SJCRH30 (cell line): ENCODE measurements at places on chromosomes 16 and 17. TPM values are rescaled to one million over a fixed set of nuclear protein-coding genes. Genes with fewer than 3 reads are reported as not detected.

The NEUROD2 gene
- 0.20 TPM in 1 of 2 replicates, not detected in the other for total RNA-seq

GRCh38 chr16:58236231-58236690 lies 38.4 kb upstream of the CSNK2A2 start:
- H3K27me3 ChIP-seq = 0 out of 2 replicates have a peak, but pooled peaks cover 9% of the 10 kb centered on the region
- no peak overlapping the region for H3K27ac ChIP-seq
- H3K4me3 ChIP-seq = peak overlapping the region; percentile 43

DNA sequence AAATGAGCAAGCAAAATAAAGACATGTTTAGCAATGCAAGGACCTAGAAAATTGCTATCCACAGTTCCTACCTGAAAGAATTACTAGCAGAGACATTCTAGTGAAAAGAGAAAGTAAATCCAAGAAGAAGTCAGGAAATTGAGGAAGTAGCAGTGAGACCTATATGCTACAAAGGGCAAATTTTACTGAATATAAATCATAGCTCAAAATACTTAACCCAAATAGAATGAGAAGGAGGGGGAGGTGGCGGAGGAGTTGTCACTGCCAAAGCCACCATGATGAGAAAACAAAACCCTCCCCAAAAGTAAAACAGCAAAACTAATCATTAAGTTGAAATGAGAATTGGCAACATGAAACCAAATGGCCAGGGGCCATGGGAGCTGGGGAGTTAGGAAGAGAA lies 39.3 kb downstream of the PITPNM3 start:
- no peaks in the 10 kb centered on the region for H3K27me3 ChIP-seq
- DNase-seq = no peak
- peaks cover 12% of the 10 kb centered on the region; the same call in 1 of the 2 replicates for H3K36me3 ChIP-seq
- no peak overlapping the region for H3K4me3 ChIP-seq
- H3K27ac ChIP-seq = no peak overlapping the region
- H3K4me1 ChIP-seq = no peaks in the 10 kb centered on the region

GRCh38 chr17:19426631-19427030 lies 15.6 kb downstream of the RNF112 start:
- H3K4me1 ChIP-seq = no peaks in the 10 kb centered on the region
- H3K27ac ChIP-seq = no peak overlapping the region
- H3K27me3 ChIP-seq = peaks cover 6% of the 10 kb centered on the region
- DNase-seq = no peak
- no peaks in the 10 kb centered on the region for H3K36me3 ChIP-seq

GRCh38 chr17:8310601-8311123 lies 621 bp downstream of the ARHGEF15 start:
- 0 out of 2 replicates have a peak, but pooled peaks cover 2% of the 10 kb centered on the region for H3K4me1 ChIP-seq
- H3K27me3 ChIP-seq = no peaks in the 10 kb centered on the region
- DNase-seq = no peak
- H3K27ac ChIP-seq = no peak overlapping the region
- no peaks in the 10 kb centered on the region for H3K36me3 ChIP-seq

The E4F1 gene
- 18.6 and 19.6 TPM in 2 replicates for total RNA-seq

DNA sequence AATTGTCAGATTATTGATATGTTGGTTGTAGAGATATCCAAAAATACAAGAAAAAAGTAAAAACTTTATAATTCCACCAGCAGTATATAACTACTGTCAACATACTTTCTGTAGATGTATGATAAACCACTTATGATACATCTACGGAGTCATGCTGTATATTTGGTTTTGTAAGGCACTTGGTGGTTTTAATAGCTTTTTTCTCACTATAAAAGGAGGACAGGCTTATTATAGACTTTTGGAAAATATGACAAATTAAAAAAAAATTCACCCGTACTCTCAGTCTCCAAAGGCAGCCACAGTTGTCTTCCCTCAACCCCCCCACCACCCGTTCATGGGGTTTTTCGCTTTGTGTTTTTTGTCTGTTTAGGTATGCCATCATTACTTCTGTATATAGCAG lies 14.8 kb downstream of the RAI1 start:
- DNase-seq = no peak
- peaks cover 44% of the 10 kb centered on the region for H3K4me1 ChIP-seq
- no peaks in the 10 kb centered on the region for H3K27me3 ChIP-seq

- H3K27me3 ChIP-seq = no peaks in the 10 kb centered on the region
- no peaks in the 10 kb centered on the region for H3K36me3 ChIP-seq
- H3K4me1 ChIP-seq = peaks cover 2% of the 10 kb centered on the region; the same call in 1 of the 2 replicates
- H3K4me3 ChIP-seq = no peak overlapping the region
These were observed 263.8 kb downstream of the CDH11 start for GRCh38 chr16:64858076-64858475.

- no peaks in the 10 kb centered on the region for H3K27me3 ChIP-seq
- no peaks in the 10 kb centered on the region for H3K36me3 ChIP-seq
- no peak overlapping the region for H3K27ac ChIP-seq
- H3K4me3 ChIP-seq = no peak overlapping the region
These were observed 441.1 kb upstream of the MON1B start for GRCh38 chr16:76749780-76750375.

DNA sequence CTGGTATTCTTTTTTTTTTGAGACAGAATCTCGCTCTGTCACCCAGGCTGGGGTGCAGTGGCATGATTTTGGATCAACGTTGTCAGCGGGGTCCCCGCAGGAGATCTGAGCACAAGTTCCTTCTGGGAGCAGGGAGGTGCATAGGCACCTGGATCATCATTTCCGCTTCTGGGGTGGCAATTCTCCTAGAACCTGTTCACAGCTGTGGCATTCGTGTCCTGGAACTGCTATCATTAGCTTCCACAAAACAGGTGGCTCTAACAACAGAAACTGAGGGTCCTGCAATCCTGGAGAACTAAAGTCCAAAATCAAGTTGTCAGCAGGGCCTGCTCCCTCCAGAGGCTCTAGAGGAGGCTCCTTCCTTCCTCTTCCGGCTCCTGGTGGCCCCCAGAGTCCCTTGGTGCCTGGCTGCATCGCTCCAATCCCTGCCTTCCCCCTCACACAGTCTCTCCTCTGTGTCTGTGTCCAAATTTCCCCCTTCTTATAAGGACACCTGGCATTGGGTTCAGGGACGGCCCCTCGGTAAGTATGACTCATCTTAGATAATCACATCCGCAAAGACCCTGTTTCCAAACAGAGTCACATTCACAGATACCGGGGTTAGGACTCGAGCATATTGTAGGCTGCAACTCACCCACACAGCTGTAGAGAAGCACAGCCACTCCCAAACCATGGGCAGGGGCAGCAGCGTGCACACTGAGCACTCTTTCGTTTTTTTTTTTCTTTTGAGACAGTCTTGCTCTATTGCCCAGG lies 43.5 kb upstream of the KLHDC4 start:
- peak overlapping the region; percentile 17; the same call in 1 of the 2 replicates for H3K27ac ChIP-seq
- peak; percentile 49 for DNase-seq
- 0 out of 2 replicates have a peak overlapping the region, but pooled peaks have one; percentile 10 for H3K4me3 ChIP-seq
- H3K36me3 ChIP-seq = no peaks in the 10 kb centered on the region

GRCh38 chr17:34360601-34361270 lies 2.3 kb downstream of the CCL1 start:
- H3K27me3 ChIP-seq = peaks cover 6% of the 10 kb centered on the region; the same call in 1 of the 2 replicates
- H3K4me1 ChIP-seq = no peaks in the 10 kb centered on the region
- no peak for DNase-seq
- no peak overlapping the region for H3K27ac ChIP-seq

DNA sequence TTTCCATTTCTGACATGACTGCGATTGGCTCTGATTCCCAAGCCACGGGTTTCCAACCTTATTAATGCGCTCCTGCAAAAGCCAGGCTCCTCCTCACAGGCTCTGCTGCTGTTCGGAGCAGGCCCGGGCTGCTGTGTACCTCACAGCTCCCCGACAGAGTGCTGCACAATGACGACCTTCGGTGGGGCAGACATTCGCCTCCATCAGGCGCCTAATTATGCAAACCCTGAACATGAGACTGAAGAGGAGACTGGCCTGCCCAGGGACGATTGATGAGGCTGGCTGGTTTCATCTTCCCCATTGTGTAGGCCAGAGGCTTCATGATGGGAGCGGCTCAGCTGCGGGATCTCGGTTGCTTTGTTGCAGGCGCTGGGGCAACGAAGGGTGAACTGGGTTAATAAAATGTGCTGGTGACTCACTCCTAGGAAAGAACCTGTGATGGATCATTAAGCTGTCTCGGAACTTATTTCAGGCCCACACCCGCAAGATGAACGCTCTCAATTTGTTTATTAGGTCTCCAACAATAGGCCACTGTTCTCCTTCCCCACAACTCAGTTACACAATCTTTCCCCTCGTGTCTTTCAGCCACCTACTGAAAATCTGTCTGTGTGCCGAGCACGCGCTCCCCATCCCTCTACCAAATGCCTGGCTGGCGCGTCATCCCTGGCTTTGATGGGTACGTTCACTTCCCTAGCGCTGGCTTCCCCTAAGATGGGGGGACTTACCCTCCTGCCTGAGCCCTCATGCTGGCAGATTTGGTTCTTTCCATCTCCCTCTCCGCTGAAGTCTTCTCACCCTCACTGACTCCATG lies 27.2 kb upstream of the TOB1 start:
- peak; percentile 47 for DNase-seq
- no peak overlapping the region for H3K4me3 ChIP-seq
- H3K4me1 ChIP-seq = 0 out of 2 replicates have a peak, but pooled peaks cover 2% of the 10 kb centered on the region
- H3K36me3 ChIP-seq = no peaks in the 10 kb centered on the region
- no peaks in the 10 kb centered on the region for H3K27me3 ChIP-seq
- no peak overlapping the region for H3K27ac ChIP-seq

DNA sequence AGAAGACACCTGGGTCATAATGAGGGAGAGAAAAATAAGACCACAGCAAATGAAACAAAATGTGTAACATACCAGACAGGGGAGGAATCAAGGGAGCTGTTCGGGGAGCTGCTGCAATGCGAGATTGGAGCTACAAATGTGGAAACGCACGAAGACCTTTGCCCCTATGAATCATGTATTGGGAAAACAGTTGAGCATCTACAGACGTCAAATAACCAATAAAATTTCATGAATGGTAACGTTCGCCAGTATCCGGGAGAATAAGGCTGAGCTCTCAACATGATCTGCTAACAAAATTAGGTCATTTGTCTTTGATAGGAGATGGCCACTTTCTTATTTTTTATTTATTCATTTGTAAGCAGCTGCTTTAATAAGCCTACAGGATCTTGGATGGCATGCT lies 486.2 kb upstream of the RBFOX1 start:
- no peaks in the 10 kb centered on the region for H3K27me3 ChIP-seq
- DNase-seq = no peak
- no peak overlapping the region for H3K27ac ChIP-seq
- no peaks in the 10 kb centered on the region for H3K36me3 ChIP-seq
- H3K4me1 ChIP-seq = no peaks in the 10 kb centered on the region

The STH gene
- total RNA-seq = 0.43 TPM in 1 of 2 replicates, not detected in the other

The SF3B3 gene
- 270 and 318 TPM in 2 replicates for total RNA-seq

DNA sequence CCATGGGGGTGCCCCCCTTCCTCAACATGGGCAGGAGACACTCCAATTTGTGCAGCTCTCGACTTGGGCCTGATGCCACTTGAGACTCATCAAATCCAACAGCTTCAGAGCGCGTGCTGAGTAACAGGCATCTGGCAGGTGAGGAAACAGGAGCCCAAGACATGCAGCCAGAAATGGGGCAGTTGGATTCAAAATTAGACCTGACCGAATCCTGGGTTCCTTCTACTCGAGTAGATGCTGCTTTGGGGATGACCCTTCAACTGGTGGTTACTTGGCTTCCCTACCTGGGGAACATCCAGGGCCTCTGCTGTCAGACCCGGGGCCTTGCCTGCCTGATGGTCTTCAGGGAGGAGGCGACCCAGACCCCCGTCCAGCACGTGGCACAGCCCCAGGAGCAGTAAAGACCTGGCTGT lies 488 bp upstream of the NTN3 start:
- no peak overlapping the region for H3K4me3 ChIP-seq
- H3K36me3 ChIP-seq = no peaks in the 10 kb centered on the region
- DNase-seq = peak; percentile 37
- H3K27me3 ChIP-seq = no peaks in the 10 kb centered on the region
- H3K4me1 ChIP-seq = peaks cover 41% of the 10 kb centered on the region
- no peak overlapping the region; the same call in 1 of the 2 replicates for H3K27ac ChIP-seq

DNA sequence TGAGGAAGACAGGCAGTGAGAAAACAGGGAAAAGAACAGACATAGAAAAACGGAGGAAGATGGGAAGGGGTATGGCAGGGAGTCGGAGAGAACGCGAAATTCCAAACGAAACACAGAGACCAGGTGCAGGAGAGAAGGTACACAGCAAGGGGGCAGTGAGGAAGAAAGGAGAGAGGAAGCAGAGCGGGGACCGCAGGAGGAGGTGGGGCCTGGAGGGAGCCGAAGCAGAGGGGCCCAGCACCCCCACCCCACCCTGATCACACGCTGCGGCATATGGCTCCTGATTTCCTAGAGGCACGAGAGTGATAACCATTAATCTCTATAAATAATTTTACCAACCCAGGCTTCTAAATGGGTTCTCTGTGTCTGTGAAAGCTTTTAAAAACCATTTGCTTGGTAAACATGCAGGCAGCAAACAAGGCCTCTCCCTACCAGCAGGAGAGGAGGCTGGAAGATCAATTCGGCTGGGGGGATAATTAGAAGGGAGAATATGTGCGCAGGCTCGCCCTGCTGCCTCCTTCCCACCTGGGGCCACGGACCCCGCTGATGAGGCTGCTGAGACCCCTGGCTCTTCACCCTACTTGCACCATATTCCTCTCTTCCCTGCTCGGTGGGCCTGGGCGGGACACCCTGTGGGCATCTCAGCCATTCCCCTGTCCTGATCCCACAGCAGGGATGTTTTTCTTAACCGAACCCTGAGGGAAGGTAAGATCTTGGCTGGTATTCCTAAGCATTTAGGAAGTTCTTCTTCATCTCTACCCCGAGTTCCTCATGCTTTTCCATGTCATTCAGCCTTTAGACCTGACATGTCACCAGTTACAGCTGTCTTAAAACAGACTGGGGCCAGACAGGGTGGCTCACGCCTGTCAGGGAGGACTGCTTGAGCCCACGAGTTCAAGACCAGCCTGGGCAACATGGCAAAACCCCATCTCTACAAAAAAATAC lies 86.7 kb downstream of the TMEM132E start:
- H3K27ac ChIP-seq = no peak overlapping the region
- DNase-seq = no peak
- H3K36me3 ChIP-seq = no peaks in the 10 kb centered on the region
- peaks cover 48% of the 10 kb centered on the region for H3K27me3 ChIP-seq
- H3K4me3 ChIP-seq = no peak overlapping the region

GRCh38 chr16:3780570-3780969 lies 63.2 kb upstream of the TRAP1 start:
- peaks cover 44% of the 10 kb centered on the region for H3K36me3 ChIP-seq
- DNase-seq = peak; percentile 11
- no peak overlapping the region for H3K27ac ChIP-seq
- H3K4me1 ChIP-seq = no peaks in the 10 kb centered on the region
- H3K4me3 ChIP-seq = no peak overlapping the region
